Mucosa of gallbladder (tissue), 1 donor: ENCODE measurements at places on chromosomes 1 and 21. TPM values are rescaled to one million over a fixed set of nuclear protein-coding genes. Genes with fewer than 3 reads are reported as not detected.

DNA sequence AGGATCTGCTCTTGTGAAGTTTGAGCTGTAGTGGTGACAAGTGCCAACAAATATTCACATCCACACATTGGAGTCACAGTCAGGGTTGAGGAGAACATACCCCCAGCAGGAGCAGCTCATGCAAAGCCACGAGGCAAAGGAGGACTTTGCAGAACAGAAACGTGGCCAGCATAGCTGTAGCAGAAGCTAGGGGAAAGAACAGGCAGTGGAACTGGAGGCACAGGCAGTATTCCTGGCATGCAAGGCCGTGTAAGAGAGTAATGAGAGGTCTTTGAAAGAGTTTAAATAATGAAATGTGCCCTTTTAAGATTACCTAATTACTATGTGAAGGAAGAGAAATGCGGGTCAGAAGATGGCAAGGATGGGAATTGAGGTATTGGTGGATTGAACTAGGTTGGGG is 40.9 kb upstream of the IKBKE start:
- DNase-seq = no peak

DNA sequence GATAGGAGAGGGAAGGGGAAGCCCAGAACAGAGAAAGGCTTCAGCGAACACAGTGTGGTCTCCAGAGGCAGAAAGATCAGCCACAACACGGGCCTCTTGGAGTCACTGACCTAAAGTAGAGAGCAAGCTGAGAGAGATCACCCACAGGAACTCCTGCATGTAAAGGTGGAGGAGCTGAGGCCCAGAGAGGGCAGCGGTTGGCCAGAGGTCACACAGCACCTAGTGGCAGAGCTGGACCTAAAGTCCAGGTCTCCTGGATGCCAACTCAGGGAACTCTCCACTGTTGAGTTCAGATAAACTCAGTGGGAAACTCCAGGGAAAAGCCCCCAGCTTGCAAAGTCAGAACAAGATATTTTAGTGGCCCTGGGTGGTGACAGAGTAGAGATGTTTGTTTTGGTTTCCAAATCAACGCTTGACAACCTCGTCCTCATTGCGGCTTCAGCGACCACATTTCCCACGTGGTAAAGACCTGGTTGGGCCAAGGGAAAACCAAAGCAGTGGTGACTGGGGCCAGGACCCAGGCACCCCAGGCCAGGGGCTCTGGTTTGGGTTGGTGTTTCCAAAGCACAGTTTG is 4.6 kb downstream of the IFFO2 start:
- DNase-seq = no peak

GRCh38 chr1:41327383-41327999 is 33.7 kb upstream of the FOXO6 start:
- DNase-seq = no peak

DNA sequence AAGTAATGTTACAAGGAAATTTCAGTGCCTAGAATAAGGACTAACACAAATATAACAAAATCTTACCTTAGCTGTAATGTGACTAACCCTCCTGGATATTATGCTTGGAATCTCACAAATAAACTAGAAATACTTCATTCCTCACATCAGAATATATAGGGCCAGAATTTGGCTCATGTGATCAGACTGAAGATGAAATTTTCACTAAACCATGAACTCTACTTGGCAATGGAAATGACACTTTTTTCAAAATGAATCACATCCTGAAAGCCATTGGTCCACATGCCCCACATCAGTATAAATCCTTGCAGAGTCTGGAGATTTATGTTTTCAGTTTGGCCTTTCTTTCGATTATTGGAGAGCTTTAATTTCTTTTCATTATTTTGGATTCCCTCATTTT is 227.8 kb downstream of the NRIP1 start:
- no peak for DNase-seq

DNA sequence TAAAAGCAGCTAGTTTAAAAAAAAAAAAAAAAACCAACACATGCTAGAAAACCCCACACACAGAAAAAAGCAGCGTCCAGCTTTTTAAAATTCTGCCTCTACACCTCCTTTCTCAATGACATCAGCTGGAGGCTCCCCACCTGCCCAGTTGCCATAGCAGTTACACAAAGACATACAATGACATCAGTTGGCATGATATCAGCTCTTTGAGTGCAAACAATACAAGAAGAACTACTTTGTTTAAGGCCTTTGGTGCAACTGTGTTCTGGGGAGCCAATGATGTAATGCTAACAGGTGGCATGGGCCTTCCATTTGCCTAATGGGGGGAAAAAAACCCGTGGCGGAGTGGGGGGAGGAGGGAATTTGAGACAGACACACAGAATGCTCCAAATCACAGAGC is 32.9 kb downstream of the DUSP10 start:
- DNase-seq = peak; percentile 59

- DNase-seq = peak; percentile 76
These were observed 1.3 kb downstream of the ABCG1 start for GRCh38 chr21:42220138-42220701.

Gene LYPD8
- not detected for total RNA-seq

- no peak for DNase-seq
These were observed 938 bp upstream of the ACTN2 start for GRCh38 chr1:236685205-236685916.

DNA sequence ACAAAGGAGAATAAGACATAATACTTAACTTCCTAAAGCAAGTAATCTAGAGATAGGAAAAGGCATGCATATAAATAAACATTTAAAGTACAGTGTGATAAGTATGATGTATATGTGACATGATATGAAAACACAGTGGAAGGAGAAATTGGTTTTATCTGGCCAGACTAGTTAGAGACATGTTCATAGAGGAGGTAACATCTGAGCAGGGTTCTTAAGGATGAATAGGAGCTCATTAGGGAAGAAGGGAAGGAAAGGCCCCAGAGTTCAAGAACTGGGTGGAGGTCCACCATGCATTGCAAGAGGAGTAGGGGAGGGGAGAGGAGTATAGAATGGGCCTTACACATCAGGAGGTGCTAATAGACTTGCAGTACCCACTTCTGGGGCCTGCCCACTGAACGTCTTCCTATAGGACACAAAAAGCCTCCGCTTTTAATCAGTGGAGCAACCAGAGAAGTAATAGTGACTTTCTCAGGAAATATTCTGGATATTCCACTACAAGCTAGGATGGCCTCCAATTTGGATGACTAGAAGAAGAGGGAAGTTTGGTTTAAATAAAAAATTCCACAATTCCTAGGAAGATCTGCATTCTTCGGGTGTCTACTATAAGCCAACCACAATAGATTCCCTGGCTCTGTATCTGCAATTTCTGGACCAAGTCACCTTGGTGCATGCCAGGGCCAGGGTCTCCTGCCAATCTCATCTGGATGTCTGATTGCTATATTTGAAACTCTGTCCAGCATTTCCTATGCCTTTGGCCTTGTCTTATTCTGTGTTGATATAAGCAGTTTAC is 41.9 kb downstream of the NGF start:
- DNase-seq = no peak

Gene LCE3D
- not detected for total RNA-seq

DNA sequence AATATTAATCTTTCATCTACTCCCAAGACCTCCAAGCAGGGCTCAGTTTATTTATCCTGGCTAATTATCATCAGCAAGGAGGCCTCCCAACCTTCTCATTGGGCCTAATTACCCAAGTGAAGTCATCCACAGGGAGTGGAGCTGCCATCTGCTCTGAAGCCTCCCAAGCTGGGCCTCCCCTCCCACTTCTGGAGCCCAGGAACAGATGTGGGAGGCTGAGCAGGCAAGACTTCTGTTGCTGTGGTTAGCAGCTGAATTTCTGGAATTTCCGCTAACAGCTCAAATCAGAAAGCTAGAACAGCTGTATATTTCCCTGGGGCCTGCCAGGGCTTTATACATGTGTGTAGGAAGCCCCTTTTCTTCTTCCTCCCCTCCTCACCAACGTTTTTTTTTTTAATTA is 127.5 kb downstream of the UCK2 start:
- DNase-seq = no peak

GRCh38 chr1:234433563-234434285 is 45.3 kb downstream of the TARBP1 start:
- DNase-seq = no peak

GRCh38 chr1:161085165-161085564 is 4.2 kb downstream of the NECTIN4 start:
- DNase-seq = no peak

- DNase-seq = no peak
These were observed 72.8 kb downstream of the NRIP1 start for GRCh38 chr21:14991957-14992356.

- DNase-seq = peak; percentile 85
These were observed 76.6 kb downstream of the ABCA4 start for GRCh38 chr1:94044290-94044790.

DNA sequence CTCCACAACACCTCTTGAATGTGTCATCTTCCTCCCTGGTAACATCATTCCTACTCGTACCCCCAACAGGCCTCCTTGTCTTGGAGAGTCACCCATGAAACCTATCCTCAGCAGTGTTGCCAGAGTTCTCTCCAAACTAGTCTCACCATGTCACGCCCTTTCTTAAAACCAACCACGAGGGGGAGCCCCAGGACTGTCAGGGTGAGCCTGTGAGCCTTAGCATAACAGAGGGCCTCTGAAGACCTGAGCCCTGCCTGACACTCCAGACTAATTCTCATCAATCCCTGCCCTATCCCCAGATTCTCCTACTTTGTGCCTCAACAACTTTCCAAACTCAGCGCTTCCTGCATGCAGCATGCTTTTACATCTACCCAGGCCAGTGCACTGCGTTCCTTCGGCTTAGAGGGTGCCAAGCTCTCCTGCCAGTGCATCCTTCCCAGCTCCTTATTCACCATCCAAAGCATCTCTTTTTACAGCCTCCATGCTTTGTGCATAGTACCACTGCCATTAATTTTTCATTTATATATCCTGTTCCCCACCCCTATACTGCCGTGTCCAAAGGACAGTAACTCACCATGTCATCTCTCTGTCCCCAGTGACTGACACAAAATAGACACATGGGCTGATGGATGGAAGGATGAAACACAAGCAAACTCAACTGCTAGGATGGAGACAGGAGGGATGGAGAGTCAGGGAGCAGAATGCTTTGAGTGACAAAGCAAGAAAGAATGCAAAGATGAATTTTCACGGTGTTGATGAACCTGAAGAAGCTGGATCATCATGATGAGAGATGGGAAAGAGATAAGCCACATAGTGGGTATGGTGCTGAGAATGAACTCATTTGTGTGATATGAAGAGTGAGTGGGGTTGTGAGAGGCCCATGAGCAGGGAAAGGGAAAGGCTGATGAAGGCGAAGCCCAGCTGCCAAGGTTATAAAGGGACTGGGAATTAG is 34.0 kb downstream of the ZNF697 start:
- peak; percentile 85 for DNase-seq

Gene SYPL2
- 3.1 TPM for total RNA-seq

DNA sequence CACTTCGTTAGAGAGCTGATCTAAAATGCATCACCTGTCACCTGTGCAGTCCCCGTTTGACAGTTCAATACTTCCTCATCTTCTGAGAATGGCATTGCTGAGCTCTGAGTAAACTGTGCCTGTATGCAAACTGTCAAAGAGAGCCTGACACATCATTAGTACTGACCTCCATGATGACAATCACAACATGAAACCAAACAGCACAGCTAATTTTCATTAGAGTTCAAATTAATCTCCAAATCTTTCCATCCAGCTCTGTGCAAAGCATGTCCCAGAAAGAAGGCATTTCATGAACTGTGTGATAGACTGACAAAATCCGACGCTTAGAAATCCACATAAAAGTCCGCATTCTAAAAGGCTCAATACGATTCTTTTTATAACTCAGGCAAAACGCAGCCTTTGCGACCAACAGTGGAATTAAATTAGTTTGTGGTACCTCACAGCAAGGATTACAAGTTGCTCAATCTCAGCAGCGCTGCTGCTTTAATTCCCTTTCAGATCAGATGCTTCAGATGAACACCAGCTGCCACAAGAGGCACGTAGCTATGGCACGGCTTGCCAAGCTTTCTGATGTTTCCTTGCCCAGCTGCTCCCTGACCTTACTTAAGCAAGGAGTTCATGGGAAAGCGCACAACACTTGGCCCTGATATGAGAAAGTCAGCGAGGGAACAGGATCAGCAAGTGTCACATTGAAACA is 765.5 kb upstream of the PRMT6 start:
- no peak for DNase-seq

- DNase-seq = no peak
These were observed 112.7 kb downstream of the HMCN1 start for GRCh38 chr1:185846672-185847444.

DNA sequence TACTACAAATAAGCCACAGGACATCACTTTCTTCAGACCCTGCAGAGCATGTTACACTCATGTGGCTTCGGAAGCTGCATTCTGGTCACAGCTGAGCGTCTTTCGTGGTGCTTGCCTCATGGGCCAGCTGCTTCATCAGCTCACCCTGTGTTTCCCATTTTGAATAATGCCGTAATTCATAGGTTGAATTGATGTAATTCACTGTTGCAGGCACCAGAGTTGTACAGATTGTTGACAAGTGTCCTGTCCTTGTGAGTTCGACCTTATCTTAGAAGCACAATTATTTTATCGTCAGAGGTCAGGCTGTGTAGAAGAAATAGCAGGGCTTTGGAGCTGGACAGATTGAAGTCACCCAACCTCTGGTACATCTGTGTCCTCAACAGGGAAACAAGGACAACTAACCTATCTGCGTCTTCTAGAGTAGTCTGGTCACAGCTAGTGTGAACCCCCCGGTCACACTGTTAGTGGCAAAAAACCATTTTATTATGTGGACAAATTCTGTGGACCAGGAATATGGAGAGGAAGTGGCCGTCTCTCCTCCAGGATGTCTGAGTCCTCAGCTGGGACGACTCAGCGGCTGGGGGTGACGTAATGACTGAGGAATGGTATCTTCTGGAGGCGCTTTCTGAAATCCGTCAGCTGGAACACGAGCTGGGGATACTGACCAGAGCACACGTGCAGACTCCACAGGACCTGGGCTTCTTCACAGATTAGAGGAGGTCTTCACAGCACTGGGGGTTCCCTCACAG is 17.8 kb downstream of the PKNOX1 start:
- DNase-seq = peak; percentile 80

GRCh38 chr1:59410457-59410856 is 113.6 kb downstream of the FGGY start:
- DNase-seq = no peak

- DNase-seq = no peak
These were observed 308.8 kb downstream of the BRINP3 start for GRCh38 chr1:190168893-190169280.

GRCh38 chr21:34524646-34525601 is 12.9 kb upstream of the KCNE1 start:
- DNase-seq = no peak

DNA sequence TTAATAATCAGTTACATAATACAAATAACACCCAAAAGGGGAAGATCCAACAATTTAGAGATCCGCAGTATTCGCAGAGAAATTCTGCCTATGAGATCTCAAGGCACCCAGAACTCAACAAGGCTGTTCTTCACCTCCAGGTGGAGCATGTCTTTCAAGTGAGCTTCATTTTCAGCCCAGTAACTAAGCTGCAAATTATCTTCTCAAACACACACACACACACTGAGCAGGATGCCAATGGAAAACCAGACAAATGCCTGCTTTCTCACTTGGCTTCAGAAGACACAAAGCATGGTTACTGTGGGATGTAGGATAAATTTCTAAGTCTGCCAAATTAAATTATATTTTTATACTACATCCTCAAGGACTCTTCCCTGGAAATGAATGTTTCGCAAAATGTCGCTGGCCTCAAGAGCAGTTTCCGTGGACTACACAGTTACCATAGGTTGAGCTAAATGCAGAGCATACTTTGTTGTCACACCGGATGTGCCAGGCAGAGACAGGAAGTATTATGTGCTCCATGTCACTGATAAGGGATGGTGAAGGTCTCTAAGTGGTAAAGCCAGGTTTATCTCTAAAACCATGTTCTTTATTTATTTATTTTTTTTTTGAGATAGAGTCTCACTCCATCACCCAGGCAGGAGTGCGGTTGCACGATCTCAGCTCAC is 30.3 kb downstream of the UBR4 start:
- peak; percentile 30 for DNase-seq

Gene IGSF5
- total RNA-seq = 0.29 TPM

Gene PADI4
- total RNA-seq = 0.78 TPM
